ENCODE measurements at places on chromosomes 16 and 17.

GRCh38 chr16:88442383-88442726, 10.7 kb upstream of the ZFPM1 start:
- no peak for DNase-seq

DNA sequence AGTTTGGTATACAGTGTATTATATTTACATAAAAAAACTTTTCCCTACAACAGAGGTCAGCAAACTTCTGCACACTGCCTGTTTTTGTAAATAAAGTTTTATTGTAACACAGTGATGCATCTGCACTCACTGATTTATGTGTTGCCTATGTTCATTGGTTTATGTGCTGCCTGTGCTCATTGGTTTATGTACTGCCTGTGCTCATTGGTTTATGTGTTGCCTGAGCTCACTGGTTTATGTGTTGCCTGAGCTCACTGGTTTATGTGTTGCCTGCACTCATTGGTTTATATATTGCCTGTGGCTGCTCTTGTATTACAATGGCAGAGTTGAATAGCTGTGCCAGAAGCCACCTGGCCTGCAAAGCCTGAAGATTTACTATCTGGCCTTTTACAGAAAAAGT, 81.6 kb downstream of the MYH11 start:
- DNase-seq, result no peak

- no peak for DNase-seq
These were observed 29.0 kb downstream of the KDM8 start for GRCh38 chr16:27232061-27232900.

DNA sequence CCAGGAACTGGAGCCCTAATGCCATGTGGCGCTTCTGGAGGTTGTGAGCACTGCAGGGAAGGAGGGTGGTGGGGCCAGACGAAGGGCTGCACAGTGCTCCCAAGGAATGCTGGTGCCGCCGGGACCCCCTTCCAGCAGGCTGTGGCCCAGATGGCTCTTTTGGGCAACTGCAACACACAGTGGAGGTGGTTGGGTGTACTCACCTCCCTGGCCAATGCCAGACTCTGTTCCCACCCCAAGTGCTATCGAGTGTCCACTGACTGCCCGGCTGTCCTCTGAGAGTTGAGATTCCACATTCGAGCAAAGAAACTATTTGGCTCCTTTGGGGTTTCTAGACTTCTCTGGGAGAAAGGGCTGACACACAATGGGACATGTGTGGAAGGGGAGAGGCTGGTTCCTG, 167.9 kb downstream of the RGS9 start:
- DNase-seq, result no peak

GRCh38 chr17:76017481-76018339, 9.4 kb downstream of the EVPL start:
- DNase-seq, result no peak

- DNase-seq, result no peak
These were observed 2.6 kb downstream of the HNF1B start for GRCh38 chr17:37742116-37742761.

GRCh38 chr17:28317099-28317965, 1.7 kb upstream of the TMEM97 start:
- DNase-seq, result no peak

Data from frontal cortex (tissue), 4 donors.